ENCODE measurements at places on chromosomes 7 and 10.

GRCh38 chr7:116576350-116577319 lies 51.8 kb downstream of the CAV1 start:
- DNase-seq: peak; percentile 26

DNA sequence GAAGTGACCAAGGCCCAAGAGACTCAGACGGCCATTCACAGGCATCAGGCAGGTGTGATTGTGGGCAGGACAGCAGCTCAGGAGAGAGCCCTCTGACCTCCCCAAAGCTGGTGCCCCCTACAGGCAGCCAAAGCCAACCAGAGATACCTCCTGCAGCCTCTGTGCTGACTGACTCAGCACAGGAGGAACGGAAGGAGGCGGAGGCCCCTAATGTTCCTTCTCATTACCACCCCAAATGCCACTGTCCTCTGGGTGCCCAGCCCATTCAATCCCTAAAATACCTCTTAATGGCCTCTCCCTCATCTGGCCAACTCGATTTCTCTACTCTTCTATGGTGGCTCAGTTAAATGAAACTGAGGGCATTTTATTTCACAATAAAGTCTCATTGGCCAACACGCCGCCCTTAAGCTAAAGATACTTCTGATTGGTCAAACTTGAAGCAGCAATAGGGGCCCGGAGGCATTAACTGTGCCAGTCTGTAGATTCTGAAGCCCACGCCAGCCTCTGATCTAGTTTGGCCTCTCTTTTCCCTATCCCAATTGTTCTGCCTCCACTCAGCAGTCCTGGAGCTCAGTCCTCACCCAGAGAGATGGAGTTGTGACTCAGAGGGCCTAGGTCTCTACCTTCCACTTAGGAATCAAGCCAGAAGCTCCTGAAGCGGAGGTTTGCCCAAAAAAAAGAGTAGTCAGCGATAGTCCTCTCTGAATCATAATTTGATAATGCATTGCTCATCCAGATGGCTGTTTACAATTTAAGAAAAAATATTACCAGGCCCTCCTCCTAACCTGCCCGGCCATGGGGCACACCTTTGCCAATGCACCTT lies 1.2 kb downstream of the CYREN start:
- peak; percentile 80 for DNase-seq

DNA sequence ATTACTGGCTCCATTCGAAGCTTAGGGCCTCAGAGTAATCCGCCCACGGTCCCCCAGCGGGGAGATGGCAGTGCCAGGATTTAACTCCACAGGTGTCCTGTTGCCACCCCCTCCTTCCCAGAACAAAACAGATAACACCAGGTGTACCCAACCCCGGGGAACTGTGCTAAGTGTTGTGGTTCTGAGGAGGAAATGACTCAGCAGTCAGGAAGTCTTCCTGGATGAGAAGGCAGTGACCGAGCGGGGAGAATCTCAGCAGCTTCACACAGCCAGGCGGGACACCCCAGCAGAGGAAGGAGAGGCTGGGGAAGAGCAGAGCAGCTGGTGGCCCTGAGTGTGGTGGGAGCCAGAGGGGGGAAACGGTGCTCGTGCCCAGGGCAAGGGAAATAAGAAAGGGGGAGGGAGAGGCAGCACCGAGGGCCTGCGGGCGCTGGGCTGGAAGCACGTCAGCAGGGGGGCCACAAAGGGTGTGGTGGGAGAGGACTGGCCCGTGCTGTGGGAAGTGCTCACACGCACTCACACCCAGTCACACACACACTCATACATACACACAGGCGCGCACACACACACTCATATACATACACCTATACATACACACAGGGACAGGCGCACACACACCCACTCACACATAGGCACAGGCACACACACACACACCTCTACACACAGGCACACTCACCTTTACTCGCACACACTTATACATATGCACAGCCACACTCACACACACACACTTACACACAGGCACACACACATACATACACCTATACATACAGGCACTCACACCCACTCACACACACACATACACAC lies 59.8 kb upstream of the CHST15 start:
- peak; percentile 62 for DNase-seq

- DNase-seq: no peak
Measured at GRCh38 chr7:94445696-94446194, 51.0 kb downstream of the COL1A2 start.

GRCh38 chr10:34911661-34912205 lies 96.6 kb upstream of the PARD3 start:
- no peak for DNase-seq

GRCh38 chr7:31647511-31647910 lies 39.5 kb upstream of the PPP1R17 start:
- DNase-seq: no peak

GRCh38 chr7:100719523-100720278 lies 567 bp upstream of the EPO start:
- no peak for DNase-seq

DNA sequence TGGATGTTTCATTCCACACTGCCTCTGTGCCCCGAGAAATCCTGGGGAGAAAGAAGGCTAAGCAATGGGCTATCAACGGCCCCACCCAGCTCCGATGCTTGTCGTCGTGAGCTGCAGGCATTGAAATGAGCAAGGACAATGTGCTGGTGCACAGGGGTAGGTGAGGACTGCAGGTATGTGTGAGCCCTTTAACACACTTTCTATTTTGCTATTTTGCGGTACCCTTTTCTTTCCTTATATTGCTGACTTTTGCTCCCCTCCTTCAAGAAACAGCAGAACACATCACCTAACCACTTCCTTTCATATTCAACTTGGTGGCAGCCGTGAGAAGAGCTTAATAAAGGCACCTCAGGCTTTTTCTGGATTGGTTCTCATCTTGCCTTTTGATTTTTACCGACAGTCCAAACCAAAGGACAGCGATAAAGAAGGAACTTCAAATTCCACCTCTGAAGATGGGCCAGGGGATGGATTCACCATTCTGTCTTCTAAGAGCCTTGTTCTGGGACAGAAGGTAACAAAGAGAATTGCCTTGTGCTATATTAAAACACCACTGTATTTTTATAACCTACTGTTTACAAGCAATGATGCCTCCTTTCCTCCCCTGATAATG lies 39.2 kb downstream of the AIFM2 start:
- DNase-seq: peak; percentile 27

DNA sequence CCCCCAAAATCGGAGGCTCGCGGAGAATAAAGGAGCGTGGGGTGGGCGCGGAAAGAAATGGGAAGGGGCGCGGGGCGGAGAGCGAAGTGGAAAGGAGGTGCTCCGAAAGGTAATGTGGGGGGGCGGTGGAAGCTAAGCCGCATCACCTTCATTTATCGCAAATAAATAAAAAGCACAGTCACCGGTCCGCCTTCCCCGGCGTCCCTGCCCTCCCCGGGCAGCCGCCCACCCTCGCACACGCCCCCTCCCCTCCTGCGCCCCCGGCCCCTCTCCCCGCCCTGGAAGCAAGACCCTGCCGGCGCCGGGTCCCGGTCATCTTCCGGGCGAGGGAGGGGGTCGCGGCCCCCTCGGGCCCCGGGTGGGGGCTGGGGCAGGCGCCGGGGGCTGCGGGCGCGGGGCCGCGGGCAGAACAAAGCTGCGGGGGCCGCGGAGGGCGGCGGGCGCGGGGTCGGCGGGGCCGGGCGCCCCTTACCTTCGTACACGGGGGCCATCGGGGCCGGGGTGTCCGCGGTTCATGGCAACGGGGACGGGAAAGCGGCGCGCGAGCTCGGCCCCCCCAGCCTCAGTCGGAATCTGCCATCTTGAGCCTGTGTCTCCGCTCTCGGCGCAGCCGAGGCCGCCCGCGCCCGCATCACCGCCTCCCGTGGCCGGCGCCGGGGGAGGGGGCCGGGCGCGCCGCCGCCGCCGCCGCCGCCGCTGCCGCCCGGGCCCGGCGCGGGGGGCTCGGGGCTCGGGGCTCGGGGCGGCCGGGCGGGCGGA lies 486 bp downstream of the HIPK2 start:
- DNase-seq: peak; percentile 56

- no peak for DNase-seq
Measured at GRCh38 chr10:23358357-23358756, 13.8 kb upstream of the C10orf67 start.

GRCh38 chr10:59668096-59668495 lies 41.6 kb downstream of the SLC16A9 start:
- DNase-seq: no peak

- DNase-seq: no peak
Measured at GRCh38 chr7:19368491-19368925, 223.3 kb upstream of the FERD3L start.

- DNase-seq: no peak
Measured at GRCh38 chr7:87499494-87499893, 24.0 kb upstream of the ABCB4 start.

- DNase-seq: no peak
Measured at GRCh38 chr10:61608255-61609033, 54.3 kb upstream of the CABCOCO1 start.

GRCh38 chr7:52168085-52168484 lies 851.5 kb upstream of the COBL start:
- no peak for DNase-seq

DNA sequence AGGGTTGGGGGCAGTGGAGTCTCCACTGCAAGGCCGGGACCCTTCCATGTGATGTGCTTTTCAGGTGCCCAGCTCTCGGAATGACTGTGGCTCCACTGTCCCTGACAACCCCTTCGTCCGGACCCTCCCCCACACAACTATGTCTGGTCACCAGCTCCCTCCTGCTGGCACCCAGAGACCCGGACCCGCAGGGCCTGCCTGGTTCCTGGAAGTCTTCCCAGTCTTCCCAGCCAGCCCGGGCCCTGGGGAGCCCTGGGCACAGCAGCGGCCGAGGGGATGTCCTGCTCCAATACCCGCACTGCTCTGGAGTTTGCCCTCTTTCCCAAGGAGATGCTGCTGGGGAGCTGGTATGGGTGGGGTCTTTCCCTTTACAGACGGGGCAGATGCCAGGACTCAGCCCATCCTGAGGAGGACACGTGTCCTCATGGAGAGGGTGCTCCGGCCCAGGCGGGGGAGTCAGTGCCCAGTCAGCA lies 5.5 kb downstream of the ATP6V0E2 start:
- no peak for DNase-seq

DNA sequence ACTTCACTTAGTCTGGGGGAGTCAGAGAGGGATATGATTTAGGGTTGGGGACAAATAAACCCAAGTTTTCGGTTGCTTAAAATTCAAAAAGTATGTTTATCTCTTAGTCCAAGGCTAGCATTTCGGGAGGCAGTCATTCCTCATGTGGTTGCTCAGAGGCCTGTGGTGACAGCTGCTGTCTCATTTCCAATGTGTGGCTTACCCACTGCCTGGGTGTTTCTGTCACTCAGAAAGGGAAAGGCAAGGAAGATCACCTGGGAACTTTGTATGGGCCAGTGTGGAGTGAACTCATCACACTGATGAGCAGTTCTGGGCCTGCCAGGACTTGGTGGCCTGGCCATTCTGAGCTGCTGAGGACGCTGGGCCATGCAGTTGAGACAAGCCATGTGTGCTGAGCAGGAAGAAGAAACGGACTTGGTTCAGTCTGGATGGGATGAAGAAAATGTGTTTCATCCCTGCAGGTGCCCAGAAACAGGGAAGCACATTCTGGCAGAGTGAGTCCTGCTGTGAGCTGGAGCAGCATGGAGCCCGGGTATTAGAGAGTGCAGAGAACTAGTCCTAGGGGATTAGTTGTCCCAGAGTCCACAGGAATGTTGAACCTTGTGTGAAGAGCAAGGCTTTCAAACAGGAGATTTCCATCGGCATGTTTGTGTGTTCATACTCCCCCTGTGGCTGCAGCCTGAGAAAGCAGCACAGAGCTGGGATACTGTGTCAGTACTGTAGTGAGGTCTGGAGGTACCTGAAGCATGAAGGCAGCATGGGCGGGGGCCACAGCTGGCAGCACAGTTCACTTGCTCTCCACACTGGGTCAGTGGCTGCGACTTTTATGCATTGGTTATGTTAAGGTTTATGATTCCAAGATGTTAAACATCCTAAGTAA lies 211.1 kb upstream of the IGFBP3 start:
- no peak for DNase-seq

- DNase-seq: peak; percentile 15
Measured at GRCh38 chr7:33807779-33808482, 97.4 kb upstream of the BMPER start.

DNA sequence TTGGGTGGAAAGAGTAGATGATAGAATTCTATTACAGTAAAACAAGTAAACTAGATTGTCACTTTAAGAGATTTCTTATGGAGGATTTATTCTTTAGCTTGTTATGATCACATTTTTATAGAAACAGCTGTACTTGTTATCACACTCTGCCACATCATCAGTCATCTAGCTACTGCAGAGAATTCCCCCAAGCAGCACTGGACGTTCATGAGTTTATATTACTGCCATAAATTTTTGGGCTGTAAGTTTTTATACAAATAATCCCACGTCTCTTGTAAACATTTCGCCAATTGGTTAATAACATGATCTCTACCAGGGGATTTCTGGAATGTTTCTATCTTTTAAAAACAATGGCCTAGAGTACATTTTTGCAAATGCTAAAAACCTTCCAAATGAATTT lies 238.8 kb downstream of the POLR1F start:
- no peak for DNase-seq

- no peak for DNase-seq
Measured at GRCh38 chr10:3698312-3698711, 86.7 kb downstream of the KLF6 start.

DNA sequence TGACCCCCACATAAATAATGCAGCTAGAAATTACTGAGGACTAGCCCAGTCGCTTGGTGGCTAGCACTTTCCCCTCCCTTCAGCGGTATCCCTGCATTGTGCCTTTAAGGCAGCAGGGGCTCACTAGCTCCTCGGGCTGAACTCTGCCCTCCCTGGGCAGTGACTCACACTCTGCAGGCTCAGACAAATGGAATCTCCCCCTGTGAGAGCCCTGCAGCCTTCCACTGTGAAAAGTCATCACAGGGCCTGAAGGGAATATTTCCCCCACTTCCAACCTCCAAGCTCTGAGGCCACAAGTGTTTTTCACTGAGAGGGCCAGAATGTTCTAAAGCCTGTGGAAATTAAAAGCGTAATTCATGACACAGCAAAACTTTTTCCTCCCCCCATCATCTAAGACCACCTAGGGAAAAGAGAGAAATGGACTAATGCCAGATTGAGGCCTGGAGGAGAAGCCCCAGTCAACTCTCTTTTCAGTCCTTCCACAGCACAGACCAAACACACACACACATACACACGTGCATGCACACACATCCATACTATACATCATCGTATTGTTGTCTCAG lies 93.6 kb upstream of the COL1A2 start:
- DNase-seq: no peak

- peak; percentile 85 for DNase-seq
Measured at GRCh38 chr7:37448636-37449361, at the start of gene ELMO1. TSS of gene ELMO1 (minus strand) at chr7:37448864. CDS start at chr7:37342690, 106,174 bp downstream.

DNA sequence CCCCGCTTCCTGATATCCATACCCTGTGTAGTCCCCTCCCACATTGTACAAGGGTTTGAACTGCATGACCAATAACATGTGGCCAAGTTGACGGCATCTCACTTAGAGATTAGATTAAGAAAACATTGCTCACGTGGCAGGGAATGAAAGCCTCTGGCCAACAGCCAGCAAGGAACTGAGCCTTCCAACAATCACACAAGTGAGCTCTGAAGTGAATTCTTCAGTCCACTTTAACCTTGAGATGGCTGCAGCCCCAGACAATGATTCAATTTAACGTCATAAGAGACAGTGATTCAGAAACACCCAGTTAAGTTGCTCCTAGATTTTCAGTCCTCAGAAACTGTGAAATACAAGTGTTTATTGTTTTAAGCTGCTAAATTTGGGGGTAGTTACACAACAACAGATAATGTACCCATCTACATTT lies 165.9 kb upstream of the PLXNA4 start:
- DNase-seq: no peak

GRCh38 chr10:32068569-32068968 lies 12.3 kb upstream of the KIF5B start:
- no peak for DNase-seq

- DNase-seq: no peak
Measured at GRCh38 chr7:109101332-109101731, 531.7 kb downstream of the DNAJB9 start.

Data from stimulated activated CD4-positive, alpha-beta T cell treated with anti-CD3 and anti-CD28 coated beads, Interleukin-15, amount 100 ng/mL, for 24 hours (primary cell).